ENCODE measurements at places on chromosomes 5 and 9.

- no peak for DNase-seq
These were observed 19.0 kb upstream of the LPCAT1 start for GRCh38 chr5:1542781-1543180.

- no peak for DNase-seq
These were observed 4.0 kb downstream of the BRD3 start for GRCh38 chr9:134063571-134064450.

- DNase-seq = no peak
These were observed 42.3 kb downstream of the SHOC1 start for GRCh38 chr9:111752455-111752854.

GRCh38 chr5:103260951-103261350 is 2.4 kb downstream of the MACIR start:
- no peak for DNase-seq
